Dorsolateral prefrontal cortex (tissue), 122 donors: ENCODE measurements at places on chromosomes 5 and 9.

DNA sequence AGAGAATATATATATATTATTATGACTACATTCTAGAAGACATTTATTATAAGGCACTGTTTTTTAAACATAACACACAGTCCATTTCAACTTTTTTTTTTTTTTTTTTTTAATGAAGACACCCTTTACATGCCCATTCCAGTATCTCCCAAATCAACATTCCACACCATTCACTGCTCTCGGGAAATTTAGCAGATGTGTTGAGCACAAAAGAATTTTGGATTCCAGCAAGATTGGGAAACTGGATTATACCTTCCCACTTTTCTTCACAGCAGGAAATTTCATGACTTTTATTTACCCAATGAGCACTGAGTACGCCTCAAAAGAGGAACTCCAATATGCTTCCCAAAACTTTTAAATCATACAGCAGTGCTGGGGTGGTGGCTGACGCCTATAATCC lies 333.6 kb upstream of the DAB2 start:
- no peak for DNase-seq

GRCh38 chr5:40615586-40616170 lies 64.0 kb upstream of the PTGER4 start:
- no peak for DNase-seq

DNA sequence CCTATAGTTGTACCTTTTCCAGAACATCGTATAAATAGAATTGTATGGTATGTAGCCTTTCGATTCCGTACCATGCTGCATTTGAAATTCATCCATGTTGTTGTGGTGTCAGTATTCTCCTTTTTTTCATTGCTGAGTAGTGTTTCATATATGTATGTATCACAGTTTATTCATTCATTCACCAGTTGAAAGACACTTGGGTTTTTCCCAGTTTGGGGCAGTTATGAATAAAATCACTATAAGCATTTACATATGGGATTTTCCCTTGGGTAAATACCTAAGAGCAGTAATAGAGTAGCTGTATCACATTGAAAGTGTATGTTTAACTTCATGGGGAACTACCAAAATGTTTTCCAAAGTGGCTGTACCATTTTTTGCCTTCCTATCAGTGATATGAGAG lies 16.1 kb upstream of the FKTN start:
- no peak for DNase-seq

- peak; percentile 33 for DNase-seq
Measured at GRCh38 chr9:14198841-14199455, 115.0 kb downstream of the NFIB start.

- DNase-seq: no peak
Measured at GRCh38 chr5:100797861-100798260, 105.2 kb downstream of the ST8SIA4 start.

DNA sequence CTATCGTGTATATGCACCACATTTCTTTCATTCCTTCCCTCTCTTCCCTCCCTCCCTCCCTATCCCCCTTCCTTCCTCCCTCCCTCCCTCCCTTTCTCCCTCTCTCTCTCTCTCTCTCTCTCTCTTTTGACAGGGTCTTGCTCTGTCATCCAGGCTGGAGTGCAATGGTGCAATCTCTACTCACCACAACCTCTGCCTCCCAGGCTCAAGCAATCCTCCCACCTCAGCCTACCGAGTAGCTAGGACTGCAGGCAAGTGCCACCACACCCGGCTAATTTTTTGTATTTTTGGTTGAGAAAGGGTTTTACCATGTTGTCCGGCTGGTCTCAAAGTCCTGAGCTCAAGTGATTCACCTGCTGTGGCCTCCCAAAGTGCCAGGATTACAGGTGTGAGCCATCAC lies 1.1 kb upstream of the ANKS6 start:
- no peak for DNase-seq

DNA sequence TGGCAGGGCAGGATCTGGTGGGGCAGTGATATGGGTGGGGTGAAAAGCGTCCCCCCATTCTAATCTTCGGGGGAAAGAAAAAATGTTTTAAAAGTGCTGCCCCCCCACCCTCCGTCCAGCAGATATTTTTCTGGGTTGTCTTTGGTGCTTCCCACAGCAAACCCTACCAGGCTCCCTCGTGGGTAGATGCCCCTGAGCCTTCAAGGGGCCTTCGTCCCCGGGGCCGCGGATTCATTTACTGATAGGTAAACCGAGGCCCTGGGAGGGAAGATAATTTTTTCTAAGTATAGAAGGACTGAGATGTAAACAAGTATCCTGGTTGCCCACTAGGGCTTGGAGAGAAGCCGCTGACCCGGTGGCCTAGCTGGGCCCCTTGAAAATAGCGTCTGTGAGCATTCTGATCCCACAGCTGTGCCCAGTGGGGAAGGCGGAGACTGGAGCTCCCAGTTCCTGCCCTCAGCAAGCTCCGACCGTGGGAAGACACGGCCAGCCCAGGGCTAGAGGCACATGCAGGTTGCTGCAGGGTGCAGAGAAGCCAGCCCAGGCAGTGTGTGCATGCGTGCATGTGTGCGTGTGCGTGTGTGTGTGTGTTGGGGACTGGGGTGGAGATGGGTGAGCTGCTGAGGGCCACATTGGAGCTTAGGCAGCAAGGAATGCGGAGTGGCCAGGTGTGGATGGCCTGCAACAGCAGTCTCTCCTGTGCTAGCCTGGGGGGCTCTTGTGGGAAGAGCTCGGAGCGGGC lies 6.0 kb upstream of the RXRA start:
- no peak for DNase-seq

DNA sequence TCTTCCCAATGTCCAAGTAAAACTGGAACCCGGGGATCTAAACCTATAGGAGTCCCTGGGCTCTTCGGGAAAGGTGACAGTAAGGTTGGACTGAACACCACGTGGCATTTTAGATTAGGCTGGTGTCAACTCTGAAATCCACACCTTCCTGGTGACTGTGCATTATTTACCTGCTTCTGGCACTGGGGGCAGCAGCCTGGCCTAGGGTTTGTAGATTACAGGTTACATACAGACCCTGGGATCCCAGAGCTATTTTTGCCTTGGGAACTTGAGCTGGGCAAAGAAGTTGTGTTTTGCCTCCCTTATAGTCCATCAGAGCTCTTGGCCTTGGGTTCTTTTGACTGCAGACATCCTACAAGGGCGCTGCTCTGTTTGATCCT lies 173.2 kb downstream of the DAB2IP start:
- DNase-seq: no peak

DNA sequence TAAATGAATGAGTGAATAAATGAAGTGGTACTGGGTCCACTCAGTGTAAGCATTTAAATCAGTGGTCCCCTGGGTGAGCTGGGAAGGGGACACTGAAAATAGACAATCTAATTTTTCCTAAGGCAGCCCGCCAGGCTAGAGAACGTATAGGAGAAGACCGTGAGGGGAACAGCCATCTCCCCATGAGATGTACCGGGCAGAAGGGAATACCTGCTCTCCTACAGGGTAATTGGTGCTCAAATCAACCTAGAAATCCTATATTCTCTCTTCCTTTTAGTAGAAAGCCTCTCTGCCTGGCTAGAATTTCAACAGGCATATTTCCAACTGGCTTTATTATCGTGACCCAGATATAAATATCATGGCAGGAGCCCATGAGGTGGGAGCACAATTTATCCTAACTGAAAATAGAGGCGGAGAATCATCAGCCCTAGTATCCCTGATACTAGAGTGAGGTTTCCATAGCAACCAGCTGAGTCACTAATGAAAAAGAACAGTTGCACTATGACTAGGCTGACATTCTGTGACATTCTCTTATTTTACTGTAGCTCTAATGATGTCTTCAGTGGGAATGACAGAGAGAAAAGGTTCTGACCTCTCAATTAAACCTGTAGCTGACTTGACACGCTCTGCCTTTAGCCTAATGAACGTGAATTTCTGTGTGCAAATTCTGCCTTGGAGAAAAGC lies 96.5 kb upstream of the CAST start:
- no peak for DNase-seq

GRCh38 chr9:89144238-89144637 lies 34.4 kb downstream of the SHC3 start:
- no peak for DNase-seq

DNA sequence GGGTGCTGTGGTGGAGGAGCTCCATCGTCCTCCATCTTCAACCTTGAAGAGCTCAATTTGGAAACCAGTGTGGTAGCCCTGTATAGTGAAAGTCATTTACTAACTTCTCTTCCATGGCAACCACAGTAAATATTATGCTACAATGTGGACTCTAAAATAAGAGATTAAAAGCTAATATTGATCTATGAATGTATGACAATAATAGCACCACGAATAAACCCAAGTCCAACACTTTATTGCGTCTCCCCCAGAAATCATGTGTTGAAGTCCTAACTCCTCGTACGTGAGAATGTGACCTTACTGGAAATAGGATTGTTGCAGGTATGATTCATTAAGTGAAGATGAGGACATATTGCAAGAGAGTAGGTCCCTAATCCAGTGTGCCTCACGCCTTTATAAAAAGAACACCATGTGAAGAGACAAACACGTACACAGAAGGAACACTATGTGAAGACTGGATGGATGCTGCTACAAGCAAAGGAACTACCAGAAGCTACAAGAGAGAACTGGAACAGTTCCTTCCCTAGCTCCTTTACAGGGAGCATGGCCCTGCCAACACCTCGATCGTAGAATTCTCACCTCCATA lies 276.2 kb downstream of the PDE4D start:
- no peak for DNase-seq

GRCh38 chr5:98602534-98603112 lies 170.8 kb upstream of the RGMB start:
- no peak for DNase-seq

DNA sequence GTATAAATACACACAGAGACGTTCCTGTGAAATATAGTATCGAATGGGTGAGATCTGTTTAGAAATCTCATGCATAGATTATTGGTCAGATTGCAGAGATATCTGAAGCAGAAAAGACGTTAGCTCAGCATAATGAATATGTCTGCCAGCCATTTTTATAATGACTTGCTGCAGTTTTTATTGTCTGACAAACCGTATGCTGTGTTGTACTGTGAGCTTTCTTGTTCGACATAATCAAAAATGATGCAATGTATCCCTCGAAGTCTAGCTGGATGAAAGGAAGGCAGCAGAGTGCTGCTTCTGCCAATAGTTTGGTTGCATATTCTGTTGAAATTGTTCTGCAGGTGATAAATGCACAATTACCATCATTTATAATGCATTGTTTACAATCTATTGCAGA lies 514.9 kb upstream of the ARRDC3 start:
- DNase-seq: no peak

DNA sequence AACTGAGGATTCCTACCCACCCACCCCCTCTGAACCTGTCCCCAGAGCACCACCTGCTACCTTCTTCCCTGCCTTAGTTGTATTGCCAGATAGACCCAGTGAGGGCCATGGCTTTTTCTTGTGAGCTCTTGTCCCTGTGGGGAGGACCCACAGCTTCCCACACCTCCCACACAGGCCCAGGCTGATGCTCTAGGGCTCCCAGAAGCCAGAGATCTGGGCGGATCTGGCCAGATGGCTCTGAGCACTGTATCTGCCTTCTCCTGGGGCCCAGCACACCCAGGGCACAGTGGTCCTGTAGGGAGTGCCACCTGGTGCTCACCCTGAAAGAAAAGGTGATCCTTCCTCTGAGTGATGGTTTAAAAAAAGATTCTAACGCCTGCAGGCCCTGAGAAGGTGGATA lies 131.7 kb downstream of the DAB2IP start:
- DNase-seq: peak; percentile 39

DNA sequence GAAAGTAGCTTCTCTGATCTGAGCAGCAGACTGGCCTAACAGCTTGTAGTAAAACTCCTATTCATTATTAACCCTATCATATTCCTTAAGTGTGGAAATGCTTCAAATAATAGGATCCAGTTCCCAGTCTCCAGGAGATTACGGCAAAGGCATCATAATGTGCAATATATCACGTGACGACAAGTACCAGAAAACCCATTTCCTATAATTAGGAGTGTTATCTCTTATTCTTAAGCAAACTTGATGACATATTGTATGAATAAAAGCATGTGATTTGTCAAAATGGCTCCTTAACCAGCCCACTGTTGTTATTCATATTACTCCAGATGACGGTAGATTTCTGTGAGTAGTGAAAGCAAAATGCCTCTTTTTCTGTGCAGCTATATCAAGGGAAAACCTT lies 2.9 kb downstream of the SV2C start:
- no peak for DNase-seq

GRCh38 chr9:84297162-84297821 lies 43.3 kb downstream of the SLC28A3 start:
- no peak for DNase-seq

- DNase-seq: no peak
Measured at GRCh38 chr5:110371725-110372041, 354.8 kb downstream of the TMEM232 start.

DNA sequence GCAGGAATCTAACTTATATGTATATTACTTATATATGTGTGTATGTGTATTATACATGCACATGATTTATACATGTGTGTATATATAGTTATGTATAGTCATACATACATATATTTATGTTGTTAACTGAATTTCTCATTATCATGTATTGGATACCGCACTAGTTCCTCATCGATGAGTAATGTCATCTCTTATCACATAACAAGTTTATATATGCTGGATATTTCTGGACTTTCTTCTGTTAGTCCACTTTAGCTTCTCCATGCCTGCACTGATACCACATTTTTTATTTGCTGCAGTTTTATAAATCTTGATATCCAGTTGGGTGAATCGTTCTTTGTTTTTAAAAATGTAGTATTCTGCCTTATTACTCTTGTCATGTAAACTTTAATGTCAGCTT lies 50.2 kb downstream of the APC start:
- DNase-seq: no peak

DNA sequence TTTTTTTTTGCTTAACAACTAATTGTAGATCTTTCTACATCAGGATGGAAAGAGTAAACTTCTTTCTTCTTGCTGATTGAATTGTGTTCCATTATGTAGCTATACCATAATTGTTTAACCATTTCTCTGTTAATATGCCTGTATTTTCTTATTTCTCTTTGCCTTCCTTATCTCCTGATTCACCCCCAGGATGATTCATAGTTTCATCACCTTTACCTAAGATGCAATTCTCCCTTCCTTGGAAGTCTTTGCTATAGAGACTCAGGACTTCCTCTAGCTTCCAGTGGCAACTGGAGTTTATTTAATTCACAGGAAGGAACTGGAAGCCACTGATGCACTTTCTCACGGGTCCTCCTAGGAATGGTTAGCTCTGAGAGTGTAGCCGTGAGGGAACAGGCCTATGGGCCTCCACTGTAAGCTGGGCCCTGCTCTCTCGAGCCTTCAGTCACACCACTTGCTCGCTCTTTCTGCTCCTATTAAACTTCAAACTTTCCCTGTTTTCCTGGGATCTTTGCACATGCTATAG lies 83.1 kb downstream of the FGF1 start:
- DNase-seq: no peak

DNA sequence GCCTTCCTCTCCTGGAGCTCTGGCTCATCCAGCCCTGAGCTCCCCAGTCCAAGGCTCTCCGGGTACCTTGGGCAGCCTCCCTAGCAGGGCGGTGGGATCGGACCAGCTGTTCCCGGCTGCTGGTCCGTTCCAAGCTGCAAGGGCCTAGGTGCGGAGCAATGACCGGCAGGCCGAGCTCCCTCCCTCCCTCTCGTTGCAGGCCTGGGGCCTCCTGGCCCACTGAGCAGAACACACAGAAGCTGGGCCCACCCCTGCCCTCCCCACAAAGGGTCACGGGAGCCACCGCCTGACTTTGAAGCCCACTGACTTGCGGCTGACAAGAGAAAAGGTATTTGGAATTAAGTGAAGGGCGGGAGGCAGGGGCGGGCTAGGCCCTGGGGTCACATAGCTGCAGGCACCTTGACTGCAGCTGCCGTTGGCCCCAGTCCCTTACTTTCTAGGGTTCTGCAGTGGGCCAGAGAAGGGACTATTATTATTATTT lies 104.7 kb upstream of the IER5L start:
- DNase-seq: no peak
